ENCODE measurements at places on chromosomes 2 and 18. TPM values are rescaled to one million over a fixed set of nuclear protein-coding genes. Genes with fewer than 3 reads are reported as not detected.
A peak's percentile ranks its signal among the peaks of the same experiment; 100 is the strongest.

The BZW1 gene
- 236 TPM for total RNA-seq

The SKA1 gene
- total RNA-seq: 0.66 TPM

DNA sequence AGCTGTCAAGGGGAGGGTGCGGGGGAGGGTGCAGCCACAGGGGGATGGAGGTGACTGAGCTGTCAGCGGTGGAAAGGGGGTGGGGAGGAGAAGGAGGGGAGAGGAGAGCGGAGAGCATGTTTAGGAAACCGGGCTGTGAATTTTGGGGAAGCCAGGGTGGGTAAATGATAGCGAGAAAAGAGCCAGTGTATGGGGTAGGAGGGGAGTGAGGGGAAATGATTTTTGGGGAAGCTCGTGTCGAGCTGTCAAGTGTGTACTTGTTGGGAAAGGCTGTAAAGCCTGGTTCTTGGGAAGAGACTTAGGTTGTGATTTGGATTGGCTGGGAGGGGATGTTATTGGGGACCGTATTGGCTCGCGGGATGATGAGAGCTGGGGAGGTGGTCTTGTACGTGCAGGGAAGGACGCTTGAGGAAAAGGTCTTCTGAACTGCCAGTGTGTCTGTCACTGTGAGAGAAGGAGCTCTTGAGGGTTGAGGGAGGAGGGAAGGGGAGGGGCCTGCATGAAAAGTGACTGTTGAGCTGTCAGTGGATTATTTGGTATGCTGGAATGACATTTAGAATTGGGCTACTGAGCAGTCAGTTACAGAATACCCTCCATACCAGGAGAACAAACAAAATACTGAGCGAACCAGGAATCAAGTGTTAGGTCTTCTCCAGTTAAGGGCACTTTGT is 1.0 kb downstream of the UBR3 start:
- H3K4me1 ChIP-seq: peaks cover 6% of the 10 kb centered on the region
- peak overlapping the region; percentile 81 for H3K4me3 ChIP-seq
- no peaks in the 10 kb centered on the region for H3K27me3 ChIP-seq

- H3K27ac ChIP-seq: no peak overlapping the region
- no peaks in the 10 kb centered on the region for H3K4me1 ChIP-seq
- DNase-seq: no peak
- H3K36me3 ChIP-seq: no peaks in the 10 kb centered on the region
- no peak overlapping the region for H3K4me3 ChIP-seq
These were observed 35.7 kb downstream of the ACKR3 start for GRCh38 chr2:236605345-236605734.

- peaks cover 52% of the 10 kb centered on the region for H3K4me1 ChIP-seq
- peak overlapping the region; percentile 85 for H3K27ac ChIP-seq
- peak; percentile 96 for DNase-seq
- H3K27me3 ChIP-seq: no peaks in the 10 kb centered on the region
- no peaks in the 10 kb centered on the region for H3K36me3 ChIP-seq
These were observed 14.3 kb downstream of the MALL start for GRCh38 chr2:110101280-110101844.

DNA sequence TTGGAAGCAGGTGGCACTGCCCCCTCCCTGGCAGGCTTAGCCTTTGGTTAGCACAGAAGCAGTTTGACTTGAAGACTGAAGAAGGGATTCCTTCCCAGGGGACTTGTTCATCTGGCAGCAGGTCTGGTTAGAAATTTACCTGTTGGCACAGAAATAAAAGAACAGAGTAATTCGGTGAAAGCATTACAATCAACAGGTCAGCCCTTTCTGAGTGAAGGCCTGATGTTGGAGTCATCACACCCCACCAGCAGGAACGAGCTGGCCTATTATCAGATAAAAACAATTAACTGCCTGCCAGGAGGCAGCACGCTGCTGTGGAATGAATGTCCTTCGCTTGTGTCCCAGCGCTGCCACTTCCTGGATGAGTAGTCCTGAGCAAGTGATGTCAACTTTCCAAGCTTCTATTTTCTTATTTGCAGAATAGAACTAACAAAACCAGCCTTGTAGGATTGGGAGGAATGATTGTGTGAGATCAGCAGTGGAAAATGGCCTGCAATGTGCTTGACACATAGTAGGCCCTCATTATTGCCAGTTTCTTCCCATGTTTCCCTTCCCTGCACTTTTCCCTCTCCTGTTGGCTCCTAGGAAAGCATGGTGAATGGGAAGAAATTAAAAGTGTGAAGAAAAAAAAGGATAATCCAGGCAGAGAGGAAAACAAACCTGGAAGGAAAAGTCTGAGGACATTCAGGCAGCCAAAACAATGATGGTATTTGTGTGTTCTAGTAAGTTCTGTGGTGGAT is 29.0 kb downstream of the LGALSL start:
- no peak overlapping the region for H3K27ac ChIP-seq
- no peak overlapping the region for H3K4me3 ChIP-seq
- no peaks in the 10 kb centered on the region for H3K36me3 ChIP-seq
- H3K27me3 ChIP-seq: no peaks in the 10 kb centered on the region

- no peaks in the 10 kb centered on the region for H3K36me3 ChIP-seq
- no peak overlapping the region for H3K27ac ChIP-seq
- no peak for DNase-seq
- no peak overlapping the region for H3K4me3 ChIP-seq
These were observed 143.3 kb upstream of the CAB39 start for GRCh38 chr2:230569298-230569697.

DNA sequence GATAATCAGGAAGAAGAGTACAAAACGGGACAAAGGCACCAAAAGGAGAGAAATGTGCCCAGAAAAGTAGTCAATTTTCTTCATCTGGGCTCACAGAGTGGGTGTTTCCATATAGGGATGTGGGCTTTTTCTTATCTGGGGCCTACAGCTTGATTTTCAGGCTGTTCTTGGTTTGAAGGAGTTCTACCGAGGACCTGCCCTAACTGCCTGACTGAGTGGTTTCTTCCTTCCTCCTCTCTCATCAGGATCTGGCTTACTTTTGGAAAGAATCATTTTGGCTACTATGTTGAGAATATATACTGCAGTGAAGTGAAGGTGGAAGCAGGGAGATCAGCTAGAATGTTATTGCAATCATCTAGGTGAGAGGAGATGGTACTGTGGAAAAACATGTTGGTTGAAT is 316.7 kb downstream of the LRP1B start:
- no peak overlapping the region for H3K27ac ChIP-seq
- no peaks in the 10 kb centered on the region for H3K36me3 ChIP-seq
- no peak for DNase-seq
- no peaks in the 10 kb centered on the region for H3K4me1 ChIP-seq
- H3K4me3 ChIP-seq: no peak overlapping the region
- H3K27me3 ChIP-seq: no peaks in the 10 kb centered on the region

DNA sequence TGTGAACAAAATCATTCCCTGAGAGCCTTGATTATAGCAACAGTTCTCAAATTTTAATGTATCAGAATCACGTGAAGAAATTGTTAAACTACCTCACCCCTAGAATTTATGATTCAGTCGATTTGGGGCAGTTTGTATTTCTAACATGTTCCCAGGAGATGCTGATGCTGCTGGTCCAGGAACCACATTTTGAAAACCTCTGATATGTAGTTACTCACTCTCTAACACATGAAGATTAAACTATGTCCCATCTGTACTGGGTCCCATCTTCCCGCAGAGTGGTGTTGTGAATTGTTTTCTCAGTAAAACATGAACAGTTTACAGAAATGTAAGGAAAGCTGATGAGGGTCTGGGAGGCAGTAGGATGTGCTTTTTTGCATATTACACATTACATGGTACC is 223.1 kb downstream of the CDH20 start:
- H3K36me3 ChIP-seq: no peaks in the 10 kb centered on the region
- no peak overlapping the region for H3K4me3 ChIP-seq
- H3K27ac ChIP-seq: no peak overlapping the region
- H3K27me3 ChIP-seq: no peaks in the 10 kb centered on the region
